Stimulated activated CD8-positive, alpha-beta memory T cell treated with anti-CD3 and anti-CD28 coated beads, Interleukin-15, amount 100 ng/mL, for 1 hour (primary cell): ENCODE measurements at places on chromosomes 16 and 17.

DNA sequence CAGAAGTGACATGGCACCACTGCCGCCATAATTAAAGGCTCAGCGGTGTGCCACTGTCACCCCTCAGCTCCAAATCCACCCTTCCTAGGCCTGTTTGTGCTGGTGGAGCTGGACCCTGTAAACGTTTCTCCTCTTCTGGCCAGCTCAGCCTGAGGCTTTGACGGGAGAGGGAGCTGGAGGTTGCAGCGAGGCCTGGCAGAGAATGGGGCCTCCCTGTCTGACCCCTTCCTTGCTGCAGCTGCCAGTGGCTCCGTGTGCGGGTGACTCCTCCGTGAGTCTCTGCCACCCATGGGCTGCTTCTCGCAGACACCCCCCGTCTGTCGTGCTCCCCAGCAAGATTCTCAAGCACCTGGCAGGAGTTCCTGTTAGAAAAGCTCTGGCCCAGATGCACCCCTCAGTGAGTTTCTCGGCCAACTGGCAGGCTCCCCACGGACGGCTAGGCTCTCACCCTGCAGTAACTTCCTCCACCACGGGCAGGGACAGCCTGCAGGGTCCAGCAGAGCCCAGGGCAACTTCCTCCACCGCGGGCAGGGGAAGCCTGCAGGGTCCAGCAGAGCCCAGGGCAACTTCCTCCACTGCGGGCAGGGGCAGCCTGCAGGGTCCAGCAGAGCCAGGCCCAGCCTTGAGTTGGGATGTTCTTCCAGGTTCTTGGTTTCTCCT lies 4.7 kb upstream of the CHMP6 start:
- DNase-seq: no peak

GRCh38 chr16:56672761-56673536 lies 3.3 kb downstream of the MT1H start:
- DNase-seq: no peak

- no peak for DNase-seq
These were observed 47.6 kb downstream of the MED13 start for GRCh38 chr17:62017496-62017895.

- DNase-seq: no peak
These were observed at the start of gene C16orf74 for GRCh38 chr16:85750827-85751697. TSS of gene C16orf74 (minus strand) at chr16:85751096. CDS start at chr16:85735217, 15,879 bp downstream.

GRCh38 chr16:14284930-14285512 lies 213.9 kb downstream of the MRTFB start:
- no peak for DNase-seq

- no peak for DNase-seq
These were observed 36.9 kb downstream of the ARHGAP27 start for GRCh38 chr17:45395569-45396415.

GRCh38 chr17:60535382-60536279 lies 9.6 kb upstream of the APPBP2 start:
- no peak for DNase-seq

- DNase-seq: no peak
These were observed 68.7 kb upstream of the IRX3 start for GRCh38 chr16:54355251-54355650.

DNA sequence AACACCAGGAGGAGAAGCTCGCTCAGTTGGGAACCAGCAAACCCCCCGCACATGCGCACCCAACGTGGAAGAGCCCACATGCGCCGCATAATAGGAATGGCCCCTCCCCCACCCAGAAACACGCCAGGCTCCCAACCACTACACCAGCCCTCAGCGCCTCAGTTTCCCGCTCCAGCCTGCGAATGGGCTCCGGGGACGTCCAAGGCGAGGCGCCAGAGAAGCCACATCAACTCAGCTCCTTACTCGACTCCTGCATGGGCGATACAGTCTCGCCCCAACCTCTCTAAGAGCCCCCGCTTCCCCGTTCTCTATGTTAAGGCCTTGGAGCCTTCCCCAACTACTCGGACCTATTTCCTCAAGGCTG lies 504 bp downstream of the SRSF1 start:
- DNase-seq: peak; percentile 10

DNA sequence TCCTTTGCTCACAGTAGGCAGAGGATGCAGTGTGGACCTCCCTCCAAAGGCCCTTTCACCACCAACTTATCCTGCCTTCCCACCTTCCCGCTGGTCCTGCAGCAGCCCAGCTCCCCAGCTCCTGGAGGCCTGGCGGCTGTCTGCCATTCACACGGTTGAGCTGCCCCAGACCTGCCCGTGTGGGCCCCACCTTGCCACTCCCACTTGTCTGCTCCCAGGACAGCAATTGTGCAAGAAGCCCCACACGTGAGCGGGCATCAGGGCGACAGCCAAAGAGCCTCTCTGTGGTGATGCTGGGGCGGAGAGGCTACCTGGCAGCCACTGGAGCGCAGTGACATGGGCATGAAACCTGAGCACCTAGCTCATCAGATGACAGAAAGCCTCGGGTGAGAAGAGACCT lies 248.6 kb upstream of the MAF start:
- no peak for DNase-seq

GRCh38 chr17:67244431-67245072 lies 444 bp downstream of the HELZ start:
- DNase-seq: no peak

GRCh38 chr16:82317411-82318167 lies 147.6 kb upstream of the MPHOSPH6 start:
- DNase-seq: no peak

GRCh38 chr17:27457731-27458523 lies 1.7 kb downstream of the KSR1 start:
- no peak for DNase-seq

GRCh38 chr17:11499881-11500280 lies 98.4 kb upstream of the DNAH9 start:
- DNase-seq: no peak

DNA sequence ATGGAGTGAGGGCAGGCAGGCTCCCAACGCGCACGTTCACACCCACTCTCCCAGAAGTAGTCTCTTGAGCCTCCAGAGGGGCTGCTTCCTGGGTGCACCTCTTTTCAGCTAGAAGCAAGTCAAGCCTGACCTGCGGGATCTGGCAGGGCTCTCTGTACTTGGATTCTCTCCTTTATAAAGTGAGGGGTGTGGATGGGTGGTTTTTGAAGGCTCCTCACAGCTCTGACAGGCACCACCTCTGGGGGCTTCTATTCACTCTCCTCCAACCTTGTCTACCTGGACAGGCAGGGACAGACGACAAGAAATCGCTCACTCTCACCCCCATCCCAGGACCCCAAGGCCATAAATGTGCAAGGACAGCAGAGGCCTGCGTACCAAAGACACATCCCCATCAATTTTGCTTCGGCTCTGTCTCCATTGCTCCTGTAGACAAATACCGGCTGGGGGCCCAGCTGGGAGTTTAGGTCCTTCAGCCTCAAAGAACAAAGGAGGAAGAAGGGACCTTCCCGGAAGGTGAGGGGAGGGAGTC lies 814 bp upstream of the DYNLL2 start:
- no peak for DNase-seq

DNA sequence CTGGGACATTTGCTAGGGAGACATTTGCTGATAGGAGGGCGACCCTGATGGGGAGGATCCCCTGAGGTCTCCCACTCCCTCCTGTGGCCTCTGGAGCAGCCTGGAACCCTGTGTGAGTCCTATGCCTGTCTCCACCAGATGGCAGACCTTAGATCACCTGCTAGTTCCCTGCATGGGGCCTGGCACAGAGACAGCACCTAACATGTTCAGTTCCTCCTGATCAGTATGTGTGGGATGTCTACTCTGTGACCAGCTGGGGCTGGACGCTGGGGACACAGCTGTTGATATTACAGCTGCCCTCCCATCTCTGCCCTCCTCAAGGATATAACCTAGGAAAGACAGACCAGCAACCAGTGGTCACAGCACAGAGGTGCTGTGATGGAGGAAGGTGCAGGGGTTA lies 1.1 kb upstream of the ADCY7 start:
- DNase-seq: no peak

GRCh38 chr17:82948957-82949356 lies 109.1 kb upstream of the ZNF750 start:
- no peak for DNase-seq

DNA sequence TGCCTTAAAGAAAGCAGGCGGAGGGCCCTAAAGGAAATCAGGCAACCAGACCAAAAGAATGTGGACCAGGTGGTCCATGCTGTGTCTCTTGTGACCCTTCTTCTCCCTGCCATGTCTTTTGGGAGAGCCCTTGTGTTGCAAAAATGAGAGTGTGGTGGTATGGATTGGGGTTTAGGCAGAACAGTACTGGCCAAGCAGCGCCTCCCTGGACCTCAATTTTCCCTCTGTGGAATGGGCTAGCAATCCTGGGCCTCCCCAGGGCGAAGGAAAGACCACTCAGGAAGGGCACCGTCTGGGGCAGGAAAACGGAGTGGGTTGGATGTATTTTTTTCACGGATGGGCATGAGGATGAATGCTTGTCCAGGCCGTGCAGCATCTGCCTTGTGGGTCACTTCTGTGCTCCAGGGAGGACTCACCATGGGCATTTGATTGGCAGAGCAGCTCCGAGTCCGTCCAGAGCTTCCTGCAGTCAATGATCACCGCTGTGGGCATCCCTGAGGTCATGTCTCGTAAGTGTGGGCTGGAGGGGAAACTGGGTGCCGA lies 7.6 kb upstream of the NLRC5 start:
- DNase-seq: no peak

GRCh38 chr16:63745456-63745855 lies 1376.4 kb downstream of the CDH11 start:
- DNase-seq: no peak

DNA sequence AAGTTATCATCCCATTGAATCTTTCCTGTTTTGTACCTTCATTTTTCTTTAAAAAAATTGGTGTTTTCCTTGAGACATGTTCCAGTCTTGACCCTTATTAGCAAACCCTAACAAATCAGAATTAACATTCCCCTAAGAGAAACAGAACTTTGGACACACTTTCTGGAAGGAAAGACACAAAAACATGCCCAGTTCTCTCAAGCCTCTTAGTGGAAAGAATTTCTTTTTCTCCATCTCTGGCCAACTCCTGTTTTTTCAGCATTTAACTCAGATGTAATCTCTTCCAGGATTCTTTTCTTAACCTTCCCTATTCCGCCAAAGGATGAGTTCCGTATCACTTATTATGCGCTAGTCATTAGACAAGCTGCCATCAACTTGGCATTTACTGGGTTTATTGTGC lies 23.9 kb upstream of the CDH8 start:
- DNase-seq: no peak

GRCh38 chr16:89860747-89861304 lies 12.6 kb upstream of the TCF25 start:
- DNase-seq: peak; percentile 58

GRCh38 chr17:57578608-57579225 lies 166.4 kb downstream of the CCDC182 start:
- no peak for DNase-seq

DNA sequence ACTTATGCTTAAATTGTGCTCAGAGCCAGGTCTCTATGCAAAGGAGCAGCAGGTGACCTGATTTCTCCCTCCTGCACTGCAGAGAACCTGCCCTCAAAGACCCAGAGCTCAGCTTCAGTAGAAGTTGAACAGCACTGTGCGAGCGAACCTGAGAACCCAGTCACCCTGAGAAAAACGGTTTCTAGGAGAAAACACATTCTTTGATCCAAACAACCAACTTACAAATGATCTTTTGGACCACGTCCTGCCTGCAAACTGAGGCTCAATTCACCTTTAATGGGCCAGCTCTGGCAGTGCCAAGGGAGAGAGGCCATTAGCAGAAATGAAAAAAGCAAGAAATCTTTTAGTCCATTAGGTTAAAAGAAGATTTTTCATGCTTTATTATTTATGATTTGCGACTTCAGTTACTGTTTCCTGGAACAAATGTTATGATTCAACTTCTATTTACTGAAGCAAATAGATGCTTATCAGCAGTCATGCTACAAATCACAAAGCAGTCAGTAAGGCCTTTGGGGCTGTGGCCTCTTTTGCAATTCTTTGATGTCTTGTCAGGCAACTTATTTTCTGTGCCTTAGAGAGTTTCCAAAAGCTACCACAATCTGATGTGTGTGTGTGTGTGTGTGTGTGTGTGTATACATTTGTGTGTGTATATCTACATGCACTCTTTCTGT lies 65.7 kb upstream of the LRRC37A3 start:
- peak; percentile 25 for DNase-seq

DNA sequence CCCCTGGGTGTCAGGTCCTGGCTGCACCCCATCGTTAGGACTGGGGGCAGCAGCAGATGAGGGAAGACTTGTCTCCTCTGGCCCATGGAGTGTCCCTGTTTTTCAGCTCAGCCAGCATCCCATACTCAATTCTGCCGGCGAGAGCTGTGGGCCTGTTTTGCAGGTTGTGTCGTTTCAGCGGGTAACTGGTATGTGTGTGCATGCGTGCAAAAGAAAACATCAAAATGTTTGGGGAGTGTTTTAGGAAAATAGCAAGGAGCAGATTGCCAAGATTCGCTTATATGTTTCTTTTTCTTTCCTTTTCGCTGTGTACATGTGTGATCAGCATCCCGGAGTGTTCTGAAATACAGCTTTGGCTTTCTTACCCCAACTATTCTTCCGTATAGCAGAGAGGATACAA lies 34.7 kb downstream of the MSI2 start:
- DNase-seq: no peak

GRCh38 chr17:12830777-12831247 lies 41.5 kb downstream of the ARHGAP44 start:
- DNase-seq: no peak

DNA sequence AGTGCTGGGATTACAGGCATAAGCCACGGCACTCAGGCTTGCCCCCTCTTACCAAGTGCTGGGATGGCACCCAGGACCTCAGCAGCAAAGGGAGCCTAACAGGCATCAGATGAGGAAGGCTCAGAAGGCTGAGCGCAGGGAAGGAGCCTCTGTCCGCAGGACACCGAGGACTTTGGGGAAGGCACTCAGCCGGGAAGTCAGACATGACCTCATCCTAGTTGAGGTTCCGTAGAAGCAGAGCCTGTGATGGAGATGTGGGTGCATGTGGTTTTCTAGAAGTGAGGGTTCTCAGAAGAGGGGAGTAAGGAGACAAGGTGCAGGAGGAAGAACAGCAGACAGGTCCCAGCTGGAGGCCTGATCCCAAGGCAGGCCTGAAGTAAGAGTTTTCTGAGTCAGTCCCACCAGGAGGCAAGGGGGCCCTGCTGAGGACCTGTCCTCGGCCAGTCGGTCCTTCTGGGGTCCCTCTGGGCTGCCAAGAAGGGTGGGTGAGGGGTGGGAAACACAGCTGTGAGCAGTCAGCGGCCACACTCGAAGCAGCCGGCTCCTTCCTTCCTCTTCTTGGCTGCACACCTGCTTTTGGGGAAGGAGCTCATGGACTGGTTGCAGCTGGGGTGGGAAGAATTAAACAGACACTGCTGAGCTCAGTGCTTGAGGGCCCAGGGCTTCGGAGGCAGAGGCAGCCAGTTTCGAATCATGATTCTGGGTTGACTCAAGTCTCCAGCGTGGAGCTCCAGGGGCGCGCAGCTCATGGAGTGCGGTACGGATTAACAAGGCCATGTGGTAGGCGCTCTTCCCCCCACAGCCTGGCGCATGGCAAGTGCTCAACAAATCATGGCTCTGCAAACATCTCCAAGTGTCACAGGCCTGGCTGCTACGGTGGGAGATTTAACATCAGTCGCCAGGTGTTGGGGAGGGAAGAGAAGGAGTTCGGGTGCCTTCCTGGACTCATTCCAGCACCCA lies 38.9 kb upstream of the SNN start:
- no peak for DNase-seq
